ENCODE measurements at places on chromosomes 4 and X.

DNA sequence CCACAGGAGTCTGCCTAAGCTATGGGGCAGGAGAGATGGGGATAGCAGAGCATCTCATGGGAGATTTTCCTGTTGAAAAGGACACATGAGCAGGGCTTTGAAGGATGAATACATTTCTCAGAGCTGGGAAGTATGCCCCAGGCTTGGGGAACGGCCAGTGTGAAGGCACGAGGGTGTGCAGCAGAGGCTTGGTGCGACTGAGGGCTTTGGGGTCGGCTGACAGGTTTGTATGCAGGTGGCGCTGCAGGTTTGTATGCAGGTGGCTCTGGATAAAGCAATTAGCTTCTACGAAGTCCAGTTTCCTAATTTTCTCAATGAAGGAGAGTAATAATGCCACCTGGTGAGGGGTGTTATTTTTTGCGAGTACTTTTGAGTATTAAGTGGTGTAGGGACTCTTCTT is 6.8 kb upstream of the KIAA0232 start:
- no peak for DNase-seq

GRCh38 chr4:88939697-88940096 is 117.3 kb downstream of the FAM13A start:
- DNase-seq, result no peak

DNA sequence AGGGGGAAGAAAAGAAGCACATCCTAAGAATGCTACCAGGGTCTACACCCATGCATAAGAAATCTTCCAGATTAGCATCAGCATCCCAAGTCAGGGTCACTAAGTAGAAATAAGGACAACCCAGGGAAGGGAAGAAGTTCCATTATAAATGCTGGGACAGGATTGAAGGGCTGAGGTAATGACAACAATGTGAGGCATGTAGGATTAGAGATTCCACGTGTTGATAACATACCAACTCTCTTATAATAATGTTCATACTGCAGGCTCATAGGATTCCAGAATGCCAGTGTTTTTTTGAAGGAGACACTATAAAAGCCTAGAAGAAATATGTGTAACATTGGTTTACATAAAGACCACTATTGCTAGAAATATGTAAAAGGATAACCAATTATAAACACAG is 201.2 kb downstream of the MID1IP1 start:
- no peak for DNase-seq

GRCh38 chr4:25502115-25502514 is 125.1 kb downstream of the ANAPC4 start:
- no peak for DNase-seq

- DNase-seq, result no peak
These were observed 444 bp downstream of the FREM3 start for GRCh38 chr4:143700046-143700415.

DNA sequence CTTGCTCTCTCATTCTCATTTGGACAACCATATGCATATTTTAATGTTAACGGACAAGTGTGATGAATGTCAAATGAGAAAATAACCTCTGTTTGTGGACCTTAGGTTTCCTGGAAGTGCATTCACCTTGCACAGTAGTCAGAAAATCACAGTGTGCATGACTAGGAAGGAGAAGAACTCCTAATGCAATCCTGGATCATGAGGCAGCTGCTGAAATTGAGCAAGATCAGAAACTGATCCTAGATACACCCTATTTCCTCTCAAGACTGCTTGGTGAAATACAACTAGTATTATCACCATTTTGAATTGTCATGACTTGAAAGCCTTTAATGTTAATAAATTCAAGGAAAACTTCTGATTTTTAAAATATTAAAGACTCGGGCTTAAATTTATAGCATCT is 1148.9 kb downstream of the STIM2 start:
- DNase-seq, result no peak

GRCh38 chr4:1043651-1044468 is 32.4 kb downstream of the FGFRL1 start:
- peak; percentile 93 for DNase-seq

- DNase-seq, result no peak
These were observed 860.3 kb upstream of the NDST4 start for GRCh38 chr4:115973768-115974167.

- DNase-seq, result no peak
These were observed 71.5 kb upstream of the VCX2 start for GRCh38 chrX:8242431-8243020.

DNA sequence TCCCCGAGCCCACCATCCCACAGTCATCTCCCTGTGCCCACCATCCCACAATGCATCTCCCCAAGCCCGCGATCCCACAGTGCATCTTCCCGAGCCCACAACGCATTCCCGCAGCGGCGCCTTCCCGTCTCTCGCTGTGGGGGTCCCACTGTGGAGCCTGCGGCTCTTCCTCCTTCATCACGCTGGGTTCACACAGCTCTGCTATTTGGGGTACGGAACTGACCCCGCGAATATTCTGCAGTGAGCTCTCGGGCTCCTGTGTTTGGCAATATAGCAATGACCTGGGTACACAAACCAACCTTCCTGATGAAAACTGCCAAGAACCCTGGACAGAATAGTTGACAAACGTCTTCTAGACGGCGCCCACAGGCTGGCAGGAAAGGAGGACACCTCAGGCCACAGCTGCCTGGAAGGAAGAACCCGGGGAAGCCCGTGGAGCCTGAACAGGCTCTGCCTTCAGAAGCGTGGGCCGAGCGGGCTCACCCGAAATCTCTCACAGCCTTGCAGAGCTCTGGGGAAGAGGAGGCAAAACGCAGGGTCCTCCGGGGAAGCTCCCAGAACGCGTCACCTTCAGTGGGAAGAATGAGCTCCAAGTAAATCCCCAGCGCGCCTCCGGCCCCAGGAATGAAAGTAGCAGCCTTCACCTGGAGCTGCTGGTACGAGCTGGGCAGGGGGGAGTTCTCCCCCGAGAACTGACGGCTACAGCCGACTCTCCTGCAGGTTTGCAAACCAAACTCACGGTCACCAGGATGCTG is 22.9 kb downstream of the PPP2R3B start:
- DNase-seq, result no peak

GRCh38 chrX:154733066-154733425 is 17.8 kb downstream of the GAB3 start:
- no peak for DNase-seq

DNA sequence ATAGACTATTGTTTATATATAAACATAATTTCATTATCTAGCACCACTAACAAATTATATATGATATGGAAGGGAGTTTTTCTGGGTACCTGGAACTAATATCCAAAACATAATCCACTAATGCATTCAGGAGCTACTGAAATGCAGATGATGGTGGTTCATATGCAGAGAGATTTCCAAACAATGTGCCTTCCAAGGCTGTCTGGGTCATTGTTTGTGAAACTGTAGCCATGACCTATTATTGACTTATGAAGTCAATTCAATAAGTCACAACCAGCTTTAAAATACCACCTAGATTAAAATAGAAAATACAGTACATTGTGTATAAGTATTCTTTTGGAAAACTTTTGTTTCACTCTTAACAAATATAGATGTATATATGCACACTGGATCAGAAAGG is 237.0 kb upstream of the PRPS2 start:
- no peak for DNase-seq

DNA sequence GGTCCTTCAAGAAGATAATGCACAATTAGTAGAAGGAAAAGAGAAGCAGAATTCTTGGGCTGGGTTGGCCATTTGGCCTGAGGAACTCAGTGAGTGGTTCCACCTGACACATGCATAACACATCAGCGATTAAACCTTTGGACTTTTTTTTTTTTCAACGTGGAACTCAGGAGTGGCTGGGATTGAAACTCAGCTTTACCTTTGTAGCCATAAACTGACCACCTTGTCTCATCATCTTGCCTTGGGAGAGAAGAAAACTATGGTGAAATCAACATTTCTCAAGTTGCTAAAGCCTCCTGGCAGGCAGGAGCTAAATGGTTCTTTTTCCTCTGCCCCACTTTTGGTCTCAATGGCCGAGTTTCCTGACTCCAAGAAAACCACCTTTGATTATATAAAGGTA is 16.3 kb downstream of the PTTG2 start:
- no peak for DNase-seq

DNA sequence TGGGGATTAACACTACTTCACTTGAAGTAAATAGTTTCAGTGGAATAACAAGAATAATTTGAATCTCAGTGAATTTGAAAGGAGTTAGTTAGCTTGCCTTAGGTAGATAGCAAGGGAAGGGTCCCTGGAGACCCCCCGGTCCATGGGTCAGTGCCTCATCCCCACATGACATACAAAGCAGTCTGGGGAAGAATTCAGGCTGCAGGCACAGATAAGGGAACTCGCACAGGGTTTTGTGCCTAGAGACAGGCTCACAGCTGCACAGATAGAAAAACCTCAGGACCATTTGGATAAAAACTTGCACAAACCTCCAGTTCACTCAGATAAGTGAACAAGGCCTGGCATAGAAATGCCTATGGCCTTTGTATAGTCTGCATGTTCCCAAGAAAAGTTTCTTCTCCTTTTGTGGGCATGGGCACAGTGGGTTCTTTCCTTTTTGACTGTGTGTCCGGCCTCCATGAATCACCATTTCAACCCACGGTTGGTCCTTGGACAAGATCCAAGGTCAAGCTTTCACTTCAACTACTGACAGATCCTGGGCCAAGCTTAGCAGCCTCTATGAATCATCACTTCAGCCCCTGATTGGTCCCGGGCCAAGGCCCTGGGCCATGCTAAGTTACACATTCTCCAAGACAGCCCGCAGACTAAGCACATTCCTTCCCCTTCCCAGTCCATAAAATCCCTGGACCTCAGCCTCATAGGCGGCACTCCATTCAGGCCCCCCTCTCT is 108.3 kb upstream of the KLHL4 start:
- peak; percentile 87 for DNase-seq

DNA sequence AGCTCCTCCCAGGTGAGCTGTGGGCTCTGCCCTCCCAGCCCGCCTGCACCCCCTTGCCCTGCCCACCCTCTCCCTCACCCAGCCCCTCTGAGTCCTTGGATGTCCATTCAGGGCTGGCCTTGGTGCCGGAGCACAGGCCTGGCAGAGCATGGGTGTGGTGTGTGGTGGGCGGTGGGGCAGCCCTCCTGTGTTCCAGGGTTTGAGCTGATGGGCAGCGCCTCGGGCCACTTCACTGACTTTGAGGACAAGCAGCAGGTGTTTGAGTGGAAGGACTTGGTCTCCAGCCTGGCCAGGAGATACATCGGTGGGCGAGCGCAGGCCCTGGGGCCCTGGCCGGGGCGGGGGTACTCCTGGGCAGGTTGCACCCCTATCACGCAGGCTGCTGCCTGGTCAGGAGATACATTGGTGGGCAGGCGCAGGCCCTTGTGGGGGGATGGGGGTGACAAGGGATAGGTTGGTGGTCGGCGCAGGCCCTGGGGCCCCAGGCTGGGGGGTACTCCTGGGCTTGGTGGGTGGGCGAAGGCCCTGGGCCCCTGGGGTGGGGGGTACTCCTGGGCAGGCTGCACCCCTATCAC is 7.6 kb upstream of the SLC26A1 start:
- DNase-seq, result no peak

GRCh38 chr4:156497486-156497885 is 474.1 kb downstream of the PDGFC start:
- DNase-seq, result no peak

- no peak for DNase-seq
These were observed 1.7 kb upstream of the WDR1 start for GRCh38 chr4:10118048-10119004.

DNA sequence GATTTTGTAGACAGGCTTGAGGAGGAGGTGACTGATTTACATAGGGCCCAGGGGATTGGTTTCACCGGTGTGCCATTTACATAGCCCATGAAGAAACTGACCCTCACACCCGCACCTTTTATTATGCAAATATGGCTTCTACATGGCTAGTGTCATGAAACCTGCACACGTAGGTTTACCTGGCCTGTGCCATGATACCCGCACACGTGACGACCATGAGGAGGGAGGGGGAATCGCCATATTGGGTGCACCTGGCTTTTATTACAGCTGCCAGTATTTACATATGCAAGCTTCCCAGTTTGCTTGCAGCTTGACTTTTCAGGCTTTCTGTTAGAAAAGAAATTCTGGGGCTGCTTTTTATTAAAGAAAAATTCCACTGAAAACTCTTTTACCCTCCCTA is 359.7 kb downstream of the ADAM29 start:
- DNase-seq, result no peak

DNA sequence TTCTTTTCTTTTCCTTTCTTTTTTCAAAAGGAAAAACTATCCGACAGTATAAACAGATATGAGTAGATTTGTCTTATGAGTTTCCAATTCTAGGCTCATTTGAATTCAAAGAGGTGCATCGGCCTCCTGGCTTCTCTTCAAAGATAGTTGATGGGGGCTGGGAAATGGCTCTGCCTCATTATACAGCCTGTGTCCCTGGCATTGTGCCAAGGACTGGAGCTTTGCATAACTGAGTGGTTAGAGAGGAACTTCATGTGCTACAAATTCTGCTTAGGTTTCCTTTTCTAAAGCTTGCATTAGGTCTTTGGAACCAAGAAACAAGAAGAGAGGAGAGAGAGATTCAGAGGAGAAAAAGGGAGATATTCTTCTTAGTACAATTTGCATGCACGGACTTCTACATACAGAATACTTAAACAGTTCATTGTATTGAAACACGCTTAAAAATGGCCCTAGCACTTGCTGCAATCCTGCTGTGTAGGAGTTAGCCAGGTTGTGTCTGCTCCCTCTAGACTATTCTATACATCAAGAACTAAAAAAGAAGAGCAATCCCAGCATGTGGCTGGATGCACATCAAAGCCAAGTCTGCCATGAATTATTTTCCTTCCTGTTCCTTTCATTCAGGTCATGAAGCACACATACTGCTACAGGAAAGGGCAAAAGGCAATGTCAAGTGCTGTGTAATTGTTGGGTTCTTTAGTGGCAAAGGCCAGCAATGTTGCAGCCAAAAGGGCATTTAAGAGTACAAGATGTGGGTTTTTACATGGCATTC is 70.9 kb downstream of the INTS12 start:
- no peak for DNase-seq

DNA sequence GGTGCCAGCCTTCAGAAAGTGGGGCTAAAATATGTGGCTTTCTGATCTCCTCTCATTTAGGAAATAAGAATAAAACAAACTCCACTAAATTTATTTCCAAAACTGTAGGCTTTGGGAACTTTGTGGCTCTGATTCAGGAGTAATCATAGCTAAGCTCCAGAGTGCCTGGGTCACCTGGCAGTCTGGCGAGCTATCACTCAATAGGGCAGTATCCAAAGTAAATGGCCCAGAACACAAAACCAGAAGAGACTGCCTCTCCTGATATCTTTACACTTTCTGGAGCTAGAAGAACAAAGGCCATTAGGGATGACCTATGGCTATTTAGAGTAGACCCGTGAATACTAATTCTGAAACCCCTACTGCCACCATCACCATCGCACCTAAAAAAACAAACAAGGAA is 17.0 kb upstream of the PPARGC1A start:
- no peak for DNase-seq

DNA sequence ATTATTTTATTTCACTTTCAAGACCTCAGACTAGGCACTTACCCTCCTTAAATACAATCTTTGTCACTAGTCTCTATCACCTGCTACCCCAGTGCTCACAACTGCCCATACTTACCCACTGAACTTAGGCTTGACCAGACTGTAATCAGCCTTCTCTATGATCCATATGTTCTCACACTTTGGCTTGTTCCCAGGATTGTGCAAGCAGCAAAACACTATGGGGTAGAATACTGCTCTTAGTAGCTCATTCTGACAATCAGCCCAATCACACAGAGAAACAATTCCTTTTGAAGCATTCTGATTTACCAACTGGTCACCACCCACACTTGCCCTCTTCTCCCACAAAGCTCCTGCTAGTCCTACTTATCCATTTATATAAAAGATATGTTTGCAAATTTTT is 878.3 kb downstream of the FSTL5 start:
- DNase-seq, result no peak

GRCh38 chr4:121183989-121184388 is 19.9 kb upstream of the TNIP3 start:
- no peak for DNase-seq

Data from RKO (cell line).